Right atrium auricular region (tissue), 2 donors: ENCODE measurements at places on chromosomes 4 and X. TPM values are rescaled to one million over a fixed set of nuclear protein-coding genes. Genes with fewer than 3 reads are reported as not detected.

DNA sequence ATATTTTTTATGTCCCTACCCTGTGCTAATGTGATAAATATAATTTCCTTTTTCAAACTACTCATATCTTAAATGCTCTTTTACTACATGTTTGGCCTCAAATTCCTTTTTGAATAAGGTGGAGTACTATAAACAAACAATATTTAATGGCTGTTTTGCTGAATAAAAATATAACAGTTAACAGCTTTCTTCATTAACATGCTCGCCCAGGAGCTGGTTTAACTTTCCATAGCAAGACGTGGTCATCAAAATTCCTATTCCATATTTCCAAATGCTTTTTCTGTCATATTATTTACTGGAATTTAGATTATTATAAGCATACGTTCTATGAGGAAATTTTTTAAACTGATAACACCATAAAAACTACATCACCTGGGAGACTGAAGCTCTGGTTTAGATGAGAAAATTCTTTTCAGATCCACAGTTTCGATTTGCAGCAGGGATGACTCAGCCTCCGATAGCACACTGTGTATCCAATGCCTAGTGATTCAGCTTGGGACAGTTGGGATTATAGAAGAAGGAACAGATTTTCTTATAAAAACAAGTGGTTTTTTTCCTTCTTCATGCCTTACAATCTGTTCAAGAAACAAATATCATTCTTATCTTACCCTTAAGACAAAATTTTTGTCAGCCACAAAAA is 129.1 kb downstream of the FBXO8 start:
- peaks cover 7% of the 10 kb centered on the region for H3K4me1 ChIP-seq
- no peaks in the 10 kb centered on the region for H3K27me3 ChIP-seq
- no peak for DNase-seq
- H3K27ac ChIP-seq, result peak overlapping the region; percentile 76
- no peaks in the 10 kb centered on the region for H3K36me3 ChIP-seq

- DNase-seq, result no peak
- H3K27ac ChIP-seq, result no peak overlapping the region
- no peak overlapping the region for H3K4me3 ChIP-seq
- no peaks in the 10 kb centered on the region for H3K27me3 ChIP-seq
- no peaks in the 10 kb centered on the region for H3K36me3 ChIP-seq
These were observed 35.2 kb downstream of the AFF2 start for GRCh38 chrX:148535639-148536038.

- H3K4me1 ChIP-seq, result no peaks in the 10 kb centered on the region
- peak overlapping the region; percentile 49 for H3K27ac ChIP-seq
- DNase-seq, result no peak
- H3K4me3 ChIP-seq, result no peak overlapping the region
- no peaks in the 10 kb centered on the region for H3K27me3 ChIP-seq
These were observed 16.7 kb upstream of the HAND2 start for GRCh38 chr4:173546776-173547175.

- DNase-seq, result no peak
- H3K27me3 ChIP-seq, result no peaks in the 10 kb centered on the region
- H3K36me3 ChIP-seq, result no peaks in the 10 kb centered on the region
- no peaks in the 10 kb centered on the region for H3K4me1 ChIP-seq
- no peak overlapping the region for H3K4me3 ChIP-seq
- H3K27ac ChIP-seq, result no peak overlapping the region
These were observed 42.0 kb upstream of the GK2 start for GRCh38 chr4:79450053-79450452.

RTL5 gene
- total RNA-seq, result 1.5 TPM

DDIT4L gene
- 2.0 TPM for total RNA-seq

GPR82 gene
- total RNA-seq, result not detected
